IPS DF 19.7 (cell line): ENCODE measurements at places on chromosomes 6 and 20.

DNA sequence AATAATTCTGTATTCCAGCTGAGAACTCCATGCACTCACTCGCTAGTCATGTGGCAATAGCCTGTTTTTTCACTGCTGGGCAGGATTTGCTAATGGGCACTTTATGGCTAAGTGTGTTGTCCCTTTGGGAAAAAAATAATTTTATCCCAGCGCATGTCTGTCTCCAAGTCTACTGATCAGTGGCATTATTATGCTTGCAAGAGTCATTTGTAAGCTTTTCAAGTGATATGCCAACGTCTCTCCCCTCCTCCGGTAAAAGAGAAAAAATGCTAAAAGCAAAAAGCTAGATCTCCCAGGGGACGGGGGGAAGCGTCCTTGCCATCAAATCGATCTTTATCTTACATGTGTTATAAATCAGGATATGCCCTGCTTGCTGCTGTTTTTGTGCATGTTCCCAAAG, 407.7 kb downstream of the CDH26 start:
- no peak for DNase-seq

- DNase-seq: no peak
Observed at GRCh38 chr20:34524426-34524825, 8.2 kb downstream of the DYNLRB1 start.

GRCh38 chr20:3797226-3797545, 1.1 kb downstream of the CDC25B start:
- DNase-seq: no peak

- no peak for DNase-seq
Observed at GRCh38 chr6:56650191-56650590, 7.5 kb upstream of the DST start.

- no peak for DNase-seq
Observed at GRCh38 chr6:5266423-5266822, 5.1 kb downstream of the FARS2 start.

DNA sequence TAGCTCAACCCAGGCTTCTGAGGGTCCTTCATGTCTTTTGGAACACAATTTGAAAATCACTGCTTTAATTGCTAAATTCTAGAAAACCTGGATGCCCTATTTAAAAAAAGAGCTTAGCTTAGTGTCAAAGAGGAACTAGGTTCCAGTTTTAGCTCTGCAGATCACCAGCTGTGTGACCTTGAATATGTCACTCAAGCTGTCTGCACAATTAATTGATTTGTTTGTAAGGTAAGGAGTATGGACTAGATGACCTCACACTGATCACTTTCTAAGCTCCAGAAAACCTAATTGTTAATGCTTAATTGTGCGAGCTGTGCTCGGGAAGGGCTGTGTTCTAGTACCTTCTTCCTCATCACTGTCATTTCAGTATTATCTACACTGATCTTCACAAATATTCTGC, 26.2 kb downstream of the UTRN start:
- no peak for DNase-seq

- no peak for DNase-seq
Observed at GRCh38 chr6:35302604-35303241, 5.1 kb downstream of the DEF6 start.

DNA sequence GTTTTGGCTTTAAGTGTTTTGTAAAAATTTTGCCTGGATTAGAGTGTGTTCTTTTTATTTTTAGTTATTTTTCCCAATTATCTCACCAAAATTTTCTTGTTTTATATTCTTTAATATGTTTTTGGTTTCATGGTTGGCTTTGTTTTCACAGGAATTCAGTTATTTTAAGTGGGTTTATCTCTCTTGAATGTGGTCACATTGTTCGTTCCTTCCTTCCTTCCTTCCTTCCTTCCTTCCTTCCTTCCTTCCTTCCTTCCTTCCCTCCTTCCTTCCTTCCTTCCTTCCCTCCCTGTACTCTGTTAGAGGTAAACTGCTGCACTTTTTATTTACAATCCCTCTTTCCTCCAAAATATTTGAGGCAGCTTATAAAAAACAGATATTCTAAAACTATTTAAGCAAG, 672.9 kb upstream of the CITED2 start:
- no peak for DNase-seq
